ENCODE measurements at places on chromosomes 16 and 17. TPM values are rescaled to one million over a fixed set of nuclear protein-coding genes. Genes with fewer than 3 reads are reported as not detected.

Gene SLC52A1
- total RNA-seq = not detected

Gene KCNJ12
- total RNA-seq = 1.2 TPM

Gene CRYBA1
- not detected for total RNA-seq

Gene FNDC8
- not detected for total RNA-seq

Gene PYDC1
- total RNA-seq = not detected

Data from astrocyte (in vitro differentiated cells and primary cell).